ENCODE measurements at places on chromosomes 7 and 10.

- DNase-seq = no peak
Measured at GRCh38 chr7:146661435-146661834, 544.8 kb downstream of the CNTNAP2 start.

DNA sequence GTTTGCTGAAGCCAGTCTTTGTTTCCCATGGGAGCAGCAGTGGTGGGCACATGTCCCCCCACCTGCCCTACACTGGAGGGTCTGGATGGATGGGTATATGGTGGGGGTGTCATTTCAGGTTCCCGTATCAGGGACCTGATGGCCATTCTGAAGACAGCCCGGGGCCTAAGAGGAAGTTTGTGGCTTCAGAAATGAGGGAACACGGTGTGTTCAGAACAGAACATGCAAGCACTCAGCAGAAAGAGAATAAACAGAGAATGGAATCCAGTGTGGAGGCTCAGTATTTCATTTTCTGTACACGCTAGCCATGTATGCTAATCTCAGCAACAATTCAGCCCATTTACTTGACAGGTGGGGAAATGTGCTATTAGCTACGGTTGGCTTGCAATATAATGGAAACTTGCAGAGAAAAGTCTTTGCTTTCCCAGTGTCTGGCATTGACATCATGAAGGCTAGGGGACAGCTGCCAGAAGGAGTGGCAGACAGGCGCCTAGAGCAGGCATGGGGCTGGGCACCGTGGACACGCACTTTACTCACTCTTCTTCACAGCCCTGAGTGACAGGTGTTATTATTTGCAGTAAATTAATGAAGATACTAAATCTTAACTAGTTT lies 98.6 kb downstream of the ELMO1 start:
- no peak for DNase-seq

GRCh38 chr7:40833191-40833887 lies 698.5 kb downstream of the SUGCT start:
- DNase-seq = no peak

DNA sequence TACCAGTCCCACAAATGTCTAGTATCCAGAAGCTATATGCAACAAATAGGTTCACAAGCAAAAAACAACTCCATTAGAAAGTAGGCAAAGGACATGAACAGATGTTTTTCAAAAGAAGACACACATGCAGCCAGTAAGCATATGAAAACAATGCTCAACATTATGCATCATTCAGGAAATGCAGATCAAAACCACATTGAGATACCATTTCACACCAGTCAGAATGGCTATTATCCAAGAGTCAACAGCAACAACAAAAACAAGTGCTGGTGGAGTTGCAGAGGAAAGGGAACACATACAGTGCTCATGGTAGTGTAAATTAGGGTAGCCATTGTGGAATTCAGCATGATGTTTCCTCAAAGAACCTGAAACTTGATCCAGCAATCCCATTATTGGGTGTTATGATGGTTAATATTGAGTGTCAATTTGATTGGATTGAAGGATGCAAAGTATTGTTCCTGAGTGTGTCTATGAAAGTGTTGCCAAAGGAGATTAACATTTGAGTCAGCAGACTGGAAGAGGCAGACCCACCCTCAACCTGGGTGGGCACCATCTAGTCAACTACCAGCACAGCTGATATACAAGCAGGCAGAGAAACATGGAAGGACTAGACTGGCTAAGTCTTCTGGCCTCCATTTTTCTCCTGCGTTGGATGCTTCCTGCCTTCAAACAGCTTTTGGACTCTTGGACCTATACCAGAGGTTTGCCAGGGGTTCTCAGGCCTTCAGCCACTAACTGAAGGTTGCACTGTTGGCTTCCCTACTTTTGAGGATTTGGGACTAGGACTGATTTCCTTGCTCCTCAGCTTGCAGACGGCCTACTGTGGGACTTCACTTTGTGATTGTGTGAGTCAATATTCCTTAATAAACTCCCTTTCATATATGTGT lies 218.4 kb upstream of the SEMA3D start:
- DNase-seq = no peak

- no peak for DNase-seq
Measured at GRCh38 chr7:116588641-116589594, 64.1 kb downstream of the CAV1 start.

DNA sequence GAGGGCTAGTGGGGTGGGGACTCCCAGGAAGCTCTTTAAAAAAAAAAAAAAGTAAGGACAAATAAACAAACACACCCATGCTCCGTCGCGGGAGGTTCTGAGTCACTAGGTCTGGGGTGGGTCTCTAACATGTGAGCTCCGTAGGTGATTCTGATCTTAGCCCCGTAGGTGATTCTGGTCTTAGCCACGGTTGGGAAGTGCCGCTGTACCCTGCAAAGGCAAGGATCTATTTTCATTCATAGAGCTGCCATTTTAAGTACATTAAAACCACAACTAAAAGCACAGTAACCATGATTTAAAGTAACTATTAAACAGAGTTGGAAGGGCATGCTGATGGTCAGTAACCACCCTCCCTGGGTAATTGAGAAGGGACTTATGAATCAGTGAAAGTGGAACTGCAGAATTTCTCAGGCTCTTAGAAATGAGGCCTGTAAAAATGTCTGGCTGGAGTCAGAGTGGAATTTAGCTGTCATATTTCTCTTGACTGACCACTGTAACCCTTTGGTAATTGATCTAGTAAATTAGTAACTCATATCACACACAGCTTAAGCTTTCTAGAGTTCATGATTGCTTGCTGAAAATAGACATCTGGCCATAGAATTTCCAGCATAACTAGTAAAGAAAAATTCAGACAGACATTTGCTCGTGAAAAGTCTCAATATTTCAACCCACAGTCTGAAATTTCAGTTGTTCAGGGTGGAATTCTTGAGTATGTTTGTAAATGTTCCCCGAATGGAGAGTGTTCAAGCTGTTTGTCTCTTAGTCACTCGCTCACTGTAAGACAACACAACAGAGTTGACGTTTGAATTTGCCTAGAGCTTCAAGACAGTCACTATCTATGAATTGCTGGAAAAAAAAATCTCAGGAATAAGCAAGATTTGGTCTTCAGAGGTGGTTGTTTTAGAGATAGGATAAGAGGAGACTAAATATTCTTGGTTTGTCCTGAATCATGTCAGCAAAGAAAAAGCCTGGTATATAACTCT lies 34.2 kb upstream of the TCF7L2 start:
- DNase-seq = no peak

DNA sequence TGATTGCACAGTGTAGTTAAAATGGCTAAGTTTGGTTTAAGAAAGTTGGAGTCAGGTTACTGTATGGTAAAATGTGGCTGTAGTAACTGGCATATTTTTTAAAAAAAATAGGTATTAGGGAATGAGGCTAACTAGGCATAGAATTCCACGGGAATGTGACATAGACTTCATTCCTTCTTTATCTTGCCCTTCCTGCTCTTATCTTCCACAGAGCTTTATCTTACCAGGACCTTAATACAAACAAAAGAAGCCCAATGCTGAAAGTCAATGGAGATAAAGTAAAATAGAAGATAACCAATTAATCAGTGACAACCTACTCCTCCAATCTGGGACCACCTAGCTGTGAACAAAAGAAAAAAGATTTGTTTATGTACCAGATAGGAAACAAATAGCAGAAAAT lies 58.1 kb downstream of the TET1 start:
- no peak for DNase-seq

DNA sequence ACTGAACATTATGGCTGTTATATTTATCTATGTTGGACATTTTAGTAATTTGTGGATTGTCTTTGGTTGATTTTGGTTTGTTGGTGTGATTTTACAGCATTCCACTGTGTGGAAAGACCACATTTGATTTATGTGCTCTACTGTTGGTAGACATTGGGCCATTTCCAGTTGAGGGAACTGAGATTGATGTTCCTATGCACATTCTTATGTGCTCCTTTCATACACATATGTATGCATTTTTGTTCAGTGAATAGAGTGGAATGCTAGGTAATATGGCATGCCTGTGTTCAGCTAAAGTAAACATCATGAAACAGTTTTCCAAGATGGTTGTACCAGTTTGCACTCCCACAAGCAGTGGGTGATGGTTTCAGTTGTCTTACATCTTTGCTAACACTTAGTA lies 15.1 kb downstream of the CACNB2 start:
- DNase-seq = no peak

GRCh38 chr7:158228986-158229385 lies 358.6 kb downstream of the PTPRN2 start:
- DNase-seq = no peak

DNA sequence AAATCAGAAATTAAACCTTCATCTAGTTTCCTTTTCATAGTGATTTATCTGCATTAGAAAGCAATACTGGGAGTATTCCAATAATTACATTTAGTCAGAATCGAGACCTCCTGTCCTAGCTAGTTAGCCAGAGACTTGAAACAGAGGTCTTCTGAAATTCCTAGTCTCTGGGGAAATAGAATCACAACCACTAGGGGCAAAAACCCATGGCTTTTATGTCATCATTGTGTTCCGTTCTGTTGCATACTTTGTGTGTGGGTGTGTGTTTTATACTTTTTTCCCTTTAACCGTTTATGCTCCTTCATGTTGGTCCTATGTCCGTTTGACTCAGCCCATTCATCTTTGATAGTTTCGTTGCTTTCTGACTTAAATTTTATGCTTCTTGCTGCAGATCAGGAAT lies 79.8 kb downstream of the RALA start:
- DNase-seq = no peak

GRCh38 chr7:90412458-90413184 lies 9.4 kb downstream of the CLDN12 start:
- DNase-seq = no peak

GRCh38 chr10:20303453-20304152 lies 487.4 kb downstream of the PLXDC2 start:
- no peak for DNase-seq

DNA sequence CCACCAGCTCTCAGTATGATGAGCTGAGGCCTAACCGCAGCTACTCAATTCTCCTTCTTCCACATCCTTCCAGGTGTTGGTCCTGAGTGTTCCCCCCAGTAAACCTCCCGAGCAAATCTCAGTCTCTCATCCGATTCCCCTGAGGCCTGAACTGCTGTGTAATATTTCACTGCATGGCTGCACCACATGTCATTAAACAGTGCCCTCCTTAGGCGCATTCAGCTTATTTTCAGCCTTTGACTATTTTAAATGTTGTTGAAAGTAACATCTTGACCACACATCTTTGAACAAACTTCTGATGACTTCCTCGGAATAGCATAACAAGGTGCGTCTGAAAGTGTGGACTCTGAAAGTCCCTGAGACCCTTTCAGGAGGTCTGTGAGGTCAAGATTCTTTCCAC lies 62.8 kb upstream of the NPS start:
- DNase-seq = no peak

GRCh38 chr7:27179503-27180430 lies 5.3 kb downstream of the HOXA11 start:
- peak; percentile 75 for DNase-seq

DNA sequence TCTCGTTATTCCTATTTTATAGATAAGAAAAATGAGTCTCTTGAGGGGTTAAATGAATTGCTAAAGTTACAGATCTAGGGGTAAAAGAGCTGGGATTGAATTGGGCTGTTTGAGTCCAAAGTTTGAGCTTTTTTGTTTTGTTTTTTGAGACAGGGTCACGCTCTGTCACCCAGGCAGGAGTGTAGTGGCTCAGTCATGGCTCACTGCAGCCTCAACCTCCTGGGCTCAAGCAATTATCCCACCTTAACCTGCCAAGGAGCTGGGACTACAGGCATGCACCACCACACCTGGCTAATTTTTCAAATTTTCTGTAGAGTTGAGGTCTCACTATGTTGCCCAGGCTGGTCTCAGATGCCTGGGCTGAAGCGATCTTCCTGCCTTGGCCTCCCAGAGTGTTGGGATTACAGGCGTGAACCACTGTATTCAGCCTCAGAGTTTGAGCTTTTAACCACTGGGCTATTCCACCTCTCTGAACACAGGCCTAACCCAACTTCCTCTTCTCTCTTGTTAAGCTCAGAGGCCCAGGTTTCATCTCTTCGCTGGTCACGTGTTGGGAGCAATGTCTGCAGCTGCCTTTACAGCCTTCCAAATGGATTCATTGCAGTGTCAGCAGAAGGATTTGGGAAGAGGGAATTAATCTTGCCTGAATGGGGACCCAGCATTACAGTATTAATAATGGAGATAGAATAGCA lies 8.0 kb downstream of the SUFU start:
- DNase-seq = no peak

GRCh38 chr7:33872870-33873269 lies 32.5 kb upstream of the BMPER start:
- DNase-seq = no peak

- DNase-seq = no peak
Measured at GRCh38 chr10:43961523-43962345, 313.1 kb upstream of the ZNF32 start.

DNA sequence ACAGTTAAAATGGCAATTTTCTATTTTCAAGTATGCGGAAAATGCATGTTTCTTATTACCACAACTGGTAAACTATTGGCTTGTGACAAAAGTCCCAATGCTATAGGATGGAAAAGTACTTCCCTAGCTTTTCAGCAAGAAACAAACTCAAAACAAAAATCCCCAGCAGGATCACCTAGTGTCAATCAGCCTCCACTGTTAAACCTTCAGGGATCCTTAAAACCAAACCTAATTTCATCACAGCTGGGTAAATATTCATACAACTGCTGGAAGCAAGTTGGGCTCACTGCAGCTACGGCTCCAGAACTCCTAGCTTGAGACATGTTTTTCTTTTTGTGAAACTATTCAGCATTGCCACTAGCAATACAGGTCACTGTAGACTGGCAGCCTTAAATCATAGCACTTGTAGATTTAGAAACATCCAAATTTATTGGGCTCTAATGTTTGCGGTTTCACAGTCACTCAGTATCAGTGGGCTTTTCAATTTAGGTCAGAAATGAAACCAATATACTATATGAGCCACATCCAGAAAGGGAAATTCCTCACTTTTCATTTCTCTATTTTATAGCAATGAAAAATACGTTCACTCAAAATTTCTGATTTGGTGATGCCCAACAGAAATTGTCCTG lies 145.2 kb upstream of the ANK3 start:
- DNase-seq = no peak

GRCh38 chr7:137944168-137944567 lies 57.7 kb downstream of the CREB3L2 start:
- DNase-seq = no peak

GRCh38 chr7:122067077-122067476 lies 77.0 kb downstream of the AASS start:
- DNase-seq = no peak

- no peak for DNase-seq
Measured at GRCh38 chr10:29210266-29210868, 78.5 kb upstream of the LYZL1 start.

GRCh38 chr10:79024296-79024695 lies 44.5 kb upstream of the ZMIZ1 start:
- DNase-seq = no peak

GRCh38 chr7:83586281-83586680 lies 62.7 kb downstream of the SEMA3E start:
- DNase-seq = no peak

- DNase-seq = no peak
Measured at GRCh38 chr10:29064680-29065079, 224.2 kb upstream of the LYZL1 start.

GRCh38 chr7:47349401-47349800 lies 232.5 kb downstream of the TNS3 start:
- no peak for DNase-seq

- no peak for DNase-seq
Measured at GRCh38 chr7:141191277-141191676, 117.4 kb downstream of the TMEM178B start.
